ENCODE measurements at places on chromosomes 6 and 20.

DNA sequence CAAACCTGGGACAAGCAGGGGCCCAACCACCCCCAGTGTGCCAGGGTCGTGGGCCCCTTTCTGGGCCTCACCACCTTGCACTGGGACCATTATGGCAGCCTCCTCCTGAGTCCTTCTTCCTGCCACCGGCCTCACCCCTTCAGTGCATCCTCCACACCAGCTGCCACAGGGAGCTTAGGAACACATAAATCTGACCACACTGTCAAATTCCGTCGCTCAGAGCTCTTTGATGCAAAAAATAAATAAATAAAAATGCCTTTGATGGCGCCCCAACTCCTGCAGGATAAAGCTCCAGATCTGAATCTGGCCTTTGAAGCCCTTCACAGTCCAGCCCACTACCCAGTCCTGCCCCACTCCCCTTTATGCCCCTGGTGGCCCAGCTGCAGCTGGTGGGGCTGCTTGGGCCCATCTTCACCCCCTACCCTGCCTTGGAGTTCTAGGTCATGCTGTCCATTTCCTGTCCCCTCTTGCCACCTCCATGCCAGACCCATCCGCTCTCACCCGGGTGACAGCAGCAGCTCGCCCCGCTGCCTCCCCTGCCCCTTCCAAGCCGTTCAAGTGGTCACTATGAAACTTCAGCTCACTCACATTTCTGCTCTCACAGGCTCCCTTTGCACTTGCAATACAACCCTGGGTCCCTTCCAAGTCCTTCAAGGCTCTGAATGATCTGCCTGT, 16.0 kb downstream of the MYH7B start:
- no peak for DNase-seq

GRCh38 chr6:21478883-21479539, 114.5 kb upstream of the SOX4 start:
- DNase-seq = no peak

DNA sequence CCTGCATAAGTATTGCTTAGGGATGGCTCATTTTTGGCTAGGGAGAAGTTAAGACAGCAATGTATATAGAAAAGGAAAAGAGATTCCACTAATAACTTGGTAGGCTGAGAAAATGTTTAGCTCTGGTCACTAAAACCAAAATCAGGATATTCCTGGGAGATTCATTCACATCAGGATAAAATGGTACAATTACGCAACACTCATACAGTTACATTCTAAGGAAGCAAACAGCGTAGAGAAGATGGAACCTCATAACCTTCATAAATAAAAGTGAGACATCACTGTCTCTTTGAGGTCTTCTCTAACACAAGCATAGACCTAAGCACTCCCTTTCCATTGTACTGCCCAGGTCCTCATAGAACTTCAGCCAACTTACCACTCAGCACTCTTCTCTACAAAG, 295.7 kb upstream of the RUNX2 start:
- no peak for DNase-seq

GRCh38 chr20:58630063-58630462, 21.0 kb upstream of the STX16 start:
- DNase-seq = no peak

DNA sequence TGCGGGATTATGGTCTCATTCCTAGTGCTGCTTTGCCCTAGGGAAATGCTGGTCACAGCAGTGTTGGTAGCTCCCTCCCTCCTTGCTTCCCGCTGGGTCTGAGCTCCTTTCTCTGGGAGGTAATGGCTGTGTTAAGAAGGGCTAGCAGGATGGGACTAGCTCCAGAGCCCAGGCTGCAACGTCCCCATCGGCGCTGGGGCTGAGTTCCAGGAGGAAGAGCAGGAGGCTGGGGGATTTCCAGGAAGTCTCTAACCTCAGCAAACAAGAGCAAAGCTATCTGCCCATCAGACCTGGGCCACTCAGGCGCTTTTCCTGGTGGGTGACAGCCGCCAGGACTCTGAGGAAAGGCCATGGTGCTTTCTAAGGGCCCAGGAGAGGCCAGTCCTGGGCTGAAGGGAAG, 174.2 kb downstream of the DLL1 start:
- no peak for DNase-seq

DNA sequence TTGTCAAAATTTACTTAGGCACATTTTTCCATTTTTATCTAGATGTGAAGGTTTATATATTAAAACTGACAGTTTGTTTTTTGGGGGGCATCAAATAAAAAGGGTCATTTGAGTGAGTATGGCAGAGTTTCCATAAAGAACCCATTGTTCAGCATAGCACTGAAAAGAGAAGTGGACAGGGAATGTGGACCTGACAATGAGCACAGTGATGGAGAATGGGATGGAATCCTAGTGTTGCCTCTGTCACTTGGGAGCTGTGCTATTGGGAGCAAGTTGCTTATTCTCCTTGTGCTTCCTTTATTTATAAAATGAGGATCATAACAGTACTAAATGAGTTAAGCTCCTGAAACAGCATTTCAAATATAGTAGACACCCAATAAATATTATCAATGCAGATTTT, 130.7 kb upstream of the SIM1 start:
- no peak for DNase-seq

DNA sequence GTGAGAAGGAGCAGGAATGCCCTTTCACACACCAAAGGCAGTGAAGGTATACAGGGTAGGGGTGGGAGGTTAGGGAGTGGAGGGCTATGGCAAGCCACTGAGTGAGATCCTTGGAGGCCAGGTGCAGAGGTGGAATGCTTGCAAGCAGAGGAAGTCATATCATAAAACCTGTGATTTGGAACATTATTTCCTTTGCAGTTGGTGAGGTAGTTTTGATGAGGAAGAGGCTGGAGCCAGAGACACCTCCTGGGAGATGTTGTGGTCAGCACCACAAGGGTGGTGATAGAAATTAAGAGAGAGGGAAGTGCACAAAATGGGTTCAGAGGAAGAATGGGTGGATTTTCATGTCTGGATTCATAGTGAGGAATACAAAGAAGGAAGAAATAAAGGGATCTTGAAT, 73.0 kb downstream of the PLCB4 start:
- DNase-seq = no peak

DNA sequence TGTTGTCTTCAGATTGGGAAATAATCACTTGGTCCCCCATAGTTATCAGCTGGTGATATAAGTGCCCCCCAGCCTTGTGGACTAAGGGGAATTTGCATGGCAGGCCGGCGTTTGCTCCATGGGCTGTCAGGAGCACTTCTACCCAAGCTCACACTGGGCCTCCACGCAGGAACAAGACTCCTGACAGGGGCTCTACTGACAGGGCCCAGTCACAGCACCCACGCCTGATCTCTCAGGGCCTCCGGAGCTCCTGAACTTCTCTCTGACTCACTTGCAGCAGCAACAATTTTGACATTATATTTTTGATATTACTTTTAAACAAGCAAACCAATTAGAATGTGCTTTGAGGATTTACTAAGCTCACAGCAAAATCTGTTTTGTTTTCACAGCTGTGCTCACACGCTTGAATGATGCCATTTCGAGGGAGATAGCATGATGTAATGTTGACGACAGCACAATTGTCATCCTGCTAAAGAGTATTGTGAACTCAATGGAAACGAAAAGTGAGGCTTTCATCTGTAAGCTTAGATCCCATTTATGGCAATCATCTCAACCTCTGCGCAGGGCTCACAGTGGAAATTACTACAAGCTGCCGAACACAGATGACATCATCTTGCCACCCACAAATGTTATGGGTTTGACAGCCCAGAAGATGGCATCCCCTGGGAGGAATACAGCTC, 28.7 kb upstream of the TXNDC5 start:
- DNase-seq = no peak

DNA sequence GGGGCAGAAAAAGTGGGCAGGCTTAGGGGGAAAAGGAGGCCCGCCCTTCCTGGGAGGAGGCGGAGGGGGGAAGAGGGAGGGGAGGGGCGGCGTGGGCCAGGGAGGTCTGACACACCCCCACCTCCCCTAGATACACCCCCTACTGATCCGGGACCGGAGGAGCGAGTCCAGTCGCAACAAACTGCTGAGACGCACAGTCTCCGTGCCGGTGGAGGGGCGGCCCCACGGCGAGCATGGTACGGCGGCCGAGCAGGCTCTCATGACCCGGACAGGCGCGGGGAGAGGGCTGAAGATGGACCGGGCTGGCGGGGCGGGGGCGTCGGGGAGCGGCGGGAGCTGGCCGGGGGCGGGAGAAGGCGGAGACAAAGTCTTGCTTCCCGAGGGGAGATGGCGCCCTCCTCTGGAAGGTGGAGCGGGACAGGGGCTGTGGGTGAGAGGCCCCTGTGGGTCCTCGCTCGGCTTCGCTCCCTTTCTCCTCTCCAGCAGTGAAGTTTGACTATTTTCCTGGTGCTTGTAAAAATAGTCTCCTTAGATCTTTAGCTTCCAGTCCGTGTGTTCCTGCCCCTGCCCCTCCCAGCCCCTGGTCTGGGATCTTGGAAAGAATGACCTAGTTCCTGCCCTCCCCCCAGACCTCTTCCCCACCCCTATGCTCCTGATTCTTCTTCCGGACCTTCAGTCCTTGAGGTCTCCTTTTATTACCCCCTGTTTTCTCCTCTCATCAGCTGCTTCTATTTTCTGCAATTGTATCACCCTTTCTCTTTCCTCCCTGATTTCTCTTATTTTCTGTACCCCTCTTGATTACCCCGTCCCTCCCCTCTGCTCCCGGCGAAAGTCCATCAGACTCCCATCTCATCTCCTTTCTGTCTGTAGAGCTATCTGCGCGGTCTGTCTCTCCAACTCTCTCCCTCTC, 6.1 kb downstream of the SYNGAP1 start:
- peak; percentile 73 for DNase-seq

- DNase-seq = no peak
These were observed 170.7 kb upstream of the MLN start for GRCh38 chr6:33974471-33974870.

DNA sequence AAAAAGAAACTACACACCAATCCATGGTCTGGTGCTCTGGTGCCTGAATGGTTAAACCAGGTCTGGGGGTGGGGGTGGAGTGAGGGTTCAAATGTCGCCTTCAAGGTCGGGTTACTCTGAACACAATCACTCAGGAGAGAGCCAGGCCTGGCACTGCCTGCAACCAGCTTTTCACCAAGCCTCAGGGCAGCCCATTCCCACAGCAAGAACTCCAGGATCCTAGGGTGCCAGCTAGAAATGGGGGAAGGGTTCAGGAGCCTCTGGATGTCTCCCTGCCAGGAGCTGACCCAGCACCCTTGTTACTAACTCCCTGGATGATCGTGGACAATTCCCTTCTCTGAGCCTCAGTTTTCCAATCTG, 6.7 kb downstream of the SDC4 start:
- no peak for DNase-seq

DNA sequence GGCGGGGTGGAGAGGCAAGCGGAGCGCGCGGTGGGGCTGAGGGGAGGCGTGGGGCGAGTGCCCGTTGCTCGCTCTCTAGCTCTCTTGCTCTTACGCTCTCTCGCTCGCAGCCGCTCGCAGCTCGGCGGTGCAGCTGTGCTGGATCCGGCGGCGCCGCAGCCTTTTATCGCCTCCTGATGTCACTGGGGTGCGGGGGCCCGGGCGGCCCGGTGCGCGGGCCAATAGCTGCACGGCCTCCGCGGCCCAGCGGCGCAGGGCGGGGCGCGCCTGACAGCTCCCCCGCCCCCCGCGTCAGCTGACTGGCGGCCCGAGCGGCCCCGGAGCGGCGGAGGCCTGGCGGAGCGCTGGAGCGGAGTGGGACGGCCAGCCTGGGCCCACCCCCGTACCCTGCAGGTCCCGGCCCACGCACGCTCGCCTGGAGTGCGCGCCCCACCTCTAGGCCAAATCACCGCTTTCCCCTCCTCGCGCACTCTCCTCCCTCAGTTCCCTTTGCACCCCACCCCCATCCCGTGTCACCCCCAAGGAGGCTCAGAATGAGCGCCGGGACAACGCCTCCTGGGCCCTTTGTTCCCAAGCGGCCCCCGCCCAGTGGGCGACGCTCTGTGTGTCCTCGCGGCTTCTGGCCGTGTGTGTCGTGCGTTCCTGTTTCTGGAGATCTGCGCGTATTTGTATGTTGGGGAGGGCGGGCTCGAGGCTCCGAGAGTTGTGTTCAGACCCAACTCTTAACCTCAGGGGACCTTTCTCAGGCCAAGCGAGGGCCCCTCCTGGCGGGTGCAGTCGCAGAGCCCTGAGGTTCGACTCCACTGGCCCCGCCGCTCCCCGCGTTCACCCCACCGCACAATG, at the start of gene MAFB:
Gene MAFB, minus strand, starts transcription at position 137 of the 843 bp plus-strand sequence. CDS start 386 bp downstream, outside the sequence.
- DNase-seq = peak; percentile 46

DNA sequence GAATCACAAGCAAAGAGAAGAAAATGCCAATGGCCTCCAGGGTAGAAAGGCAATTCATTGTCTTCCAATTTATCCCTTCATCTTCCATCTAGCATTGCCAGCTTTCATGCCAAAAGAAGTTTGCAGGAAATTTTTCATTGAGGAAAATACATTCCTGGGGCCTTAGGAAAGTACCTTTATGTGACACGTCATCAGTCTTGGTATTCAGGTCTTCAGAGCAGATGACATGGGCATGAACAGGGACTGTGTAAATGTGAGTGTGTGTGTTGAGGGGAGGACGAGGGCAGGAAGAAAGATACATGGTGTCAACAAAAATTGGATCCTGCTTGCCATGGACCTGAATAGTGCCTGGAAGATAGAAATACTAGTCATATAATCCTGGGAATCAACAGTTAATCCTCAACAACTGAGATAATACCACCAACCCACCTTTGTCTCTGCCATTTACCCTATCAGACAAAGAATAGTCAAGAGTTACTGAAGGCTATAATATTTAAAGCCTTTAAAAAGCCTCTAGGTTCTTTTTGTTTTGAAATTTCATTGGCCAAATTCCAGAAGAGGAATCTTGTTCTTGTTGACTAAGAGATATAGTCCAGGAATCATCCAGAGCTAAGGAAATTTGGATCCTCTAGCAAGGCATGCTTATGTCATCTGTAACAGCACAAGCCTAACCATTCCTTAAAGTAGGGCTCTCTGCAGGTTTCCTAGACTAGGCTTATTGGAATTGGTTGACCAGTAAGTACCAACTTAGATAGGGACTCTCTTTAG, 405.8 kb upstream of the SASH1 start:
- DNase-seq = no peak

DNA sequence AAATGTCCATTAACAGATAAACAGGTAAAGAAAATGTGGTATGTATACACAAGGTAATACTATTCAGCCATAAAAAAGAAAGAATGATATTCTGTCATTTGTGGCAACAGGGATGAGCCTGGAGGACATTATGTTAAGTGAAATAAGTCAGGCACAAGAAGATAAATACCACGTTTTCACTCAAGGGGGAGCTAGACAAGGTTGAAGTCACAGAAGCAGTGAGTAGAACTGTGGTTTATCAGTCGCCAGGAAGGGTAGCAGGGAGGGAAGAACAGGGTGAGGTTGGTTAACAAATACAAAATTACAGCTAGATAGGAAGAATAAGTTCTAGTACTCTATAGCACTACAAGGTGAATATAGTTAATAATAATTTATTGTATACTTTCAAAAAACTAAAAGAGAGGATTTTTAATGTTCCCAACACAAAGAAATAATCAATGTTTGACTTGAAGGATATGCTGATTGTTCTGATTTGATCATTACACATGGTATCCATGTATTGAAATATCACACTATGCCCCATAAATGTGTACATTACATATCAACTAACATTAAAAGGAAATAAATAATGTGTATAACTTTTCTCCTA, 21.1 kb downstream of the RTN4IP1 start:
- DNase-seq = no peak
